ENCODE measurements at places on chromosomes 3 and 15. TPM values are rescaled to one million over a fixed set of nuclear protein-coding genes. Genes with fewer than 3 reads are reported as not detected.

Gene CHST2
- total RNA-seq, result 36.9 TPM

- DNase-seq, result no peak
Measured at GRCh38 chr15:66941108-66941711, 124.2 kb upstream of the SMAD3 start.

DNA sequence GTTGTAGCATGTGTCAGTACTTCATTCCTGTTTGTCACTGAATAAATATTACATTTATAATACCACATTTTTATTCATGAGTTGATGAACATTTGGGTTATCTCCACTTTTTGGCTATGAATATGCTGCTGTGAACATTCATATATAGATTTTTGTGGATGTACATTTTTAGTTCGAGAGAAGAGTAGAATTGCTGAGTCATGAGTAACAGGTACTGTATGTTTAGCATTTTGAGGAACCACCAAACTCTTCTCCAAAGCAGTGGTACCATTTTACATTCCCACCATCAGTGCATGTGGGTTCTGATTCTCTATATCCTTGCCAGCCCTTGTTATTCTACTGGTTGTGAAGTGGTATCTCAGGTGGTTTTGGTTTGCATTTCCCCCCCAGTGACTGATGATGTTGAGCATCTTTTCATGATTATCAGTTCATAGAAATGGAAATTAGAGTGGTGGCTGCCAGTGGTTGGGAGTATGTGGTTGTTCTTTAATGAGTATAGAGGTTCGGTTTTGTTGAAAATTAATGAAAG, 59.6 kb downstream of the CCDC66 start:
- DNase-seq, result no peak

Gene CPNE9
- total RNA-seq, result not detected

- DNase-seq, result no peak
Measured at GRCh38 chr3:184773283-184774186, 38.4 kb upstream of the VPS8 start.

DNA sequence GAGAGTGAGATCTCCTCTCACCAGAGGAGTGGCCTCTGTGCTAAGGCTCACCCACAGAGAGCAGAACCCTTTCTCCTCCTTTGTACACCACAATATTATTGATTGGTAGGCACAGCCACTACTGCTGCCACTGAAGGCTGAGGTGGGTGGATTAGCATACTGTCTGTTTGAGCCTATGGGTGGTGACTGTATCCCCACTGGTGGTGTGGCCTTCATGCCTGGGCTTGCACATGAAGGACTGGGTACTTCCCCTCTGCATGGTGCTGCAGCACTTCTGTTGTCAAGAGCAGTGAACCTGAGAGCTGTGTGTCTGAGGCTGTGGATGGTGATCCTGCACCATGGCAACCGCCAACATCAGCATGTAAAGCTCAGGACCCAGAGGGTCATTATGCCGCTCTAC, 35.7 kb upstream of the NECTIN3 start:
- no peak for DNase-seq

Gene PTX3
- 56.4 TPM for total RNA-seq

DNA sequence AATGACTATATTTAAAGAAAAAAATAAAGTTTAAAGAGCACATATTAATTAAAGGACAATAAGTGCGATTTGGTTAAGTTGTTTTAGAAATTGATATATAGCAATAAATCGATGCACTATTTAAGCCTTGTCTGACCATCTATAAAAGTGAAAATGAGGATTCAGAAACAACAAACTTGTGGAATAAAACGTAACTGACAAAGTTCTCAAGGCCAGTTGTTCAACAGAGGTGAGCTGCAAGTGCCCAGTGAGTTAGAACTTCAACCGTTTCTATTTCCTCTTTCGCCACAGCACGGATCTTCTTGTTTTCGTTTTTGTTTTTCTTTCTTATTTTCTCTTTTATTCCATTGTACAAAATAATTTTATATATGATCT, 724.9 kb upstream of the ARRDC4 start:
- no peak for DNase-seq

Gene MTMR10
- 11.7 TPM for total RNA-seq

GRCh38 chr3:187361835-187362234, 6.3 kb upstream of the RTP4 start:
- no peak for DNase-seq

GRCh38 chr15:95290176-95290974, 1040.1 kb upstream of the NR2F2 start:
- DNase-seq, result no peak

Gene FBXW12
- total RNA-seq, result not detected

DNA sequence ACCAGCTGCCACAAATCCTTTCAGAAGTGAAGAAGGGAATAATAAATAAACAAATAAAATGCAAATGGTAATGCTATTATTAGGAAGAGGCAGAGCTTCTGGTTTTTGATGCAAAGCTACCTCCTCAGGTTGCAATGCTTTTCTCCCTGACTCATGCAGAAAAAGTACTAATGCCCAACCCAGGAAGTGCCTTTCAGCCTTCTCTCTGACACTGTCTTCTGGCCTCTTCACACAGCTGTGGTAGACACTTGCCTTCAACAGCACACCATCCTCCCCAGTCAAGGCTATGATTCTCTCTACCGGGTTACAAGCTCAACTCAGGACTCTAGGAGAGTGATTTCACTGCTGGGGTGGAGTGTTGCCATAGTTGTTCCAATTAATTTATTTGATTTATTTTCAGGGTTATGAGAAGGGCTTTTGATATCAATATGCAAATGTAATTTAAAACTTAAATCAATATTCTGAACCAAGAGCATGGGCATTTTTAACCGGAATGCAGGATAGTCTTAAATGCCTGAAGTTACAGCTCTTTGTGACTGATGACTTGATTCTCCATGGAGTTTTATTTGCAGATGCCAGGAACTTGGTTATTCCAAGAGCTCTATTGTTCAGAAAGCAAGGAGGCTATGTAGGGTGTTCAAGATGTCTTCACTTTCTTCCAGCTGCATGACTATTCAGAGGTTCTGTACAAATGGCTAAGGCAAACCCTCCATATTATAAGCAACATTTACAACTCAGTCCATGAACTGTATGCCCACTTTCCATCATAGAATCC, 27.1 kb upstream of the GALNT15 start:
- DNase-seq, result peak; percentile 73

DNA sequence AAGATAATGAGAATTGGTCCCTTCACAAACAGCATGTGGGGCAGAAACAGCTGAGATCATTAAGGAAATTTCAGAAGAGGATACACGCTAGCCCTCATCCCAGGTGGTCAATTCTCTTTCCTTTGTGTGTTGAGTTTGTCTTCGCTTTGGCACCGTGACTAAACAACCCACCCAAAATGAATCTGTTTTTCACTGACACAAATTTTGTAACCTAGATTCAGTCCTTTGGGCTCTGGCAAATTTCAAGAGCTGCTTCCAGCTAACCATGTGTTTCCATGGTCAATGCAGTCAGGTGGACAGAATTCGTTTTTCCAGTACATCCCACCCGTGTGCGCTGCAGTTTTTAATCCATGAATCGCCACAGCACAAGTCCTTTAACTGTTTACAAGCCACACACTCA, 435.4 kb downstream of the WDR72 start:
- DNase-seq, result no peak

Gene RTF1
- total RNA-seq, result 17.0 TPM

Gene ACVR2B
- 1.9 TPM for total RNA-seq

- no peak for DNase-seq
Measured at GRCh38 chr3:125957674-125958510, 11.1 kb upstream of the ROPN1B start.

Data from HT1080 (cell line).